ENCODE measurements at places on chromosomes 6 and 20.

DNA sequence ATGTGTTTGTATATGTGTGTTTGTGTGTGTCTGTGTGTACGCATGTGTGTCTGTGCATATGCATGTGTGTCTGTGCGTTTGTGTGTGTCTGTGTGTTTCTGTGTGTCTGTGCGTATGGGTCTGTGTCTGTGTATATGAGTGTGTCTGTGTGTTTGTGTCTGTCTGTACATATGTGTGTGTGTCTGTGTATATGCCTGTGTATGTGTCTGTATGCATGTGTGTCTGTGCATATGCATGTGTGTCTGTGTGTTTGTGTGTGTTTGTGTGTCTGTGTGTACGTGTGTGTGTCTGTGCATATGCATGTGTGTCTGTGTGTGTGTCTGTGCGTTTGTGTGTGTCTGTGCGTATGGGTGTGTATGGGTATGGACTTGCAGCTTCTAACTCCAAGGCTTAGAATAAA is 174.0 kb upstream of the NOX3 start:
- DNase-seq, result no peak

GRCh38 chr6:21323577-21323976 is 270.0 kb upstream of the SOX4 start:
- DNase-seq, result no peak

GRCh38 chr6:149925974-149926777 is 3.3 kb upstream of the RAET1G start:
- DNase-seq, result peak; percentile 56

GRCh38 chr6:43760210-43761168 is 9.5 kb upstream of the VEGFA start:
- no peak for DNase-seq

- no peak for DNase-seq
Observed at GRCh38 chr6:63814459-63814858, 178.9 kb downstream of the PHF3 start.

DNA sequence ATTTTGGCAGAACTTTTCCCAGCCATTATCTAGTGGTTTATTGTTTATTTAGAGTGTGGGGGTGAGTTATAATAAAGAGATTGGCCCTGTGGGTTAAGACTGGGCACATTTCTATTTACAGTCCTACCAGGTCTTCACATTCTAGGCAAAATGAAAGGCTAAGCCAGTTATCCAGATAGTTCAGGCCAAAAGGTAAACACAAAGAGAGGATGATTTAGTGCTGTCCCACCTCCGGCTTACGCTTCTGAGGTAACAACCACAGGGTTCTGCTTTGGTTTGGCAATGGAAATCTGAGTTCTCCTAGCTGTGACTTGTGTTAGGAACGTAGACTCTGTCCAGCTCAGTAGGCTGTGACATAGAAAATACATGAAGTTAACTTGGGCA is 50.3 kb upstream of the PTPRK start:
- DNase-seq, result no peak

DNA sequence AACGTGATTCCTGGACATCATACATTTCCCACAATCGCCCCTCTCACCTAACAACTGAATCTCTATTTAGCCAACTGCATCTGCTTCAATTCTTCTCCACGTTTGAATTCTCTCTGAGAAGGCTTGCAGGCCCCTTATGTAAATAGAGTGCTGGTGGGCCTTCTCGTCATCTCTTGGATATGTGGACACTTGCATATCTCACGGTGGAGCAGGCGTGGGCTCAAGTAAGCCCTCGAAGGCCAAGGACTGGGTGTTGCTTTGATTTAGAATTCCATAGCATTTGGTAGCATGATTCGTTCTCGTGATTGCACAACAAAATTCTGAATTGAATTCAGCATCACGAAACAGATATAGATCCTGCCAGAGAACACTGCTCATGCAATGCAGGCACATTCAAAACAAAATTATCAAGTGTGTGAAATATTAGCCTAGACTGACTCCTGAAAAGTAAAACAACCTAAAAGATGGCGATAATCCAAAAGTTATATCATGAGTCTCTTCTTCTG is 613.6 kb downstream of the TFAP2A start:
- DNase-seq, result no peak

- no peak for DNase-seq
Observed at GRCh38 chr6:40293460-40294185, 293.5 kb downstream of the LRFN2 start.

DNA sequence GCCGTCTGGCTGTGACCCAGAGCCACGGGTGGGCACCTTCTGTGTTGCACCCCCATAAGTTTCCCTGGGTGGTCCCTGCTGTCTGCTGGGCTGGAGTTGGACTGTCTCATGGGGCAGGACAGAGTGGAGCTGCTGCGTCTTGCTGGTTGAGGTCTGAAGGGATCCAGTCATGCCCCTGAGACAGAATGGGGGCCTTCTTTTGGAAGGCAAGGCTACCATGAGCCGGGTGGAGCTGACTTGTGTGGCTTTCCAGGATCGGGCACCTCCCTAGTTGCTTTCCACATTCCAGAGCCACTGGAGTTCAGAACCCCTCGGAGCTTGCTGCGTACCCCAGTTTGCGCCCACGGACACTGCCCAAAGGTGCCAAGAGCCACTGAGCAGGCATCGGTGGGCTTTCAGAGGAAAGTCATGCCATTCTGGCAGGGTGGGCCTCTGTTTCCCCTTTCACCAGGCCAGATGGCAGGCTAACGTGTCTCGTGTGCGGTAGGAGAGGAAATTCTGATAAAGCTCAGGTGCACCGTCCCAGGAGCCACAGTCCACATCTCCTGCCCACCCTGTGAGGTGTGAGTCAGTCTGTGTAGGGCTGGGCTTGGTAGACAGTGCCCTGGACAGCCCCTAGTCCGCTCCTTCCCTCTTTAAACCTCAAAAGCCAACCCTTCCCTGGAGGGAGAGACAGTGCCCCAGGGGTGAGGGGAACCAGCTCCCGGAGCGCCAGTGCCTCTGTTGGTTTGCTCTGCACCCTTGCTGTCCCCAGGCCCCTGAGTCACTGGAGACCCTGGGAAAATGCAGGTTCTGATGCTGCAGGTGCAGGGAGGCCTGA is 125.3 kb downstream of the SYCP2 start:
- no peak for DNase-seq

DNA sequence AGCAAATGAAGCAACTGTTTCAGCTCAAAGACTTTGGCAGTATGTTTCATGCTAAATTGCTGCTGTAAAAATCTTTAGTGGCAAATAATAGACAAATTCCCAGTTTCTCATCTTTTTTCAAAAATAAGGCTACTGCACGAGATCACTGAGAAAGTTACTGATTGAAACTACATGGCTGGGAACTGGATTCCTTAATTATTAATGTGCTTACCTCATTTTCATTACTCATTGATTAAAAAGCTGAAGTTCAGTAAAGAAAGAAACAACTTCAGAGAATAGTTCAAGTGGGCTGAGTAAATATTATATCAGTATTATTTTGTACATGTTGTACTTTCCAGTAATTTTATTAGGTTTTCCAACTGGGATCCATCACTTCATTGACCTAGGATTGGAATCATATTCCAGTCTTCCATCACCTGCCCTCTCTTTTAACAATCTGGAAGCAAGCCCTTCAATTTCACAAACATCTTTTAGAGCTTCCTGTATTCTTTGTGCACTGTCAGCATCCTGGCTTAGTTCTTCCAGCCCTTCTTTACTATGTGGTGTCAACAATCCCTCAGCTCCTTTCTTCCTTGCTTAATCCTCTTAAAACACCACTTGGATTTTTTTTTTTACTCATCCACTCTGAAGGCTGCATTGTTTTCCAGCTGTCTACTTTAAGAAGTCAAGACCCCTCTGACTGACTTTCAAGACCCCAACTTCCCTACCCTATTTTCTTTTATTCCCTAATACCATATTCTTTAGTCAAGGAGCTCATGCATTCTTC is 4.3 kb downstream of the MEI4 start:
- no peak for DNase-seq

- no peak for DNase-seq
Observed at GRCh38 chr20:5686384-5687105, 63.7 kb upstream of the SHLD1 start.

DNA sequence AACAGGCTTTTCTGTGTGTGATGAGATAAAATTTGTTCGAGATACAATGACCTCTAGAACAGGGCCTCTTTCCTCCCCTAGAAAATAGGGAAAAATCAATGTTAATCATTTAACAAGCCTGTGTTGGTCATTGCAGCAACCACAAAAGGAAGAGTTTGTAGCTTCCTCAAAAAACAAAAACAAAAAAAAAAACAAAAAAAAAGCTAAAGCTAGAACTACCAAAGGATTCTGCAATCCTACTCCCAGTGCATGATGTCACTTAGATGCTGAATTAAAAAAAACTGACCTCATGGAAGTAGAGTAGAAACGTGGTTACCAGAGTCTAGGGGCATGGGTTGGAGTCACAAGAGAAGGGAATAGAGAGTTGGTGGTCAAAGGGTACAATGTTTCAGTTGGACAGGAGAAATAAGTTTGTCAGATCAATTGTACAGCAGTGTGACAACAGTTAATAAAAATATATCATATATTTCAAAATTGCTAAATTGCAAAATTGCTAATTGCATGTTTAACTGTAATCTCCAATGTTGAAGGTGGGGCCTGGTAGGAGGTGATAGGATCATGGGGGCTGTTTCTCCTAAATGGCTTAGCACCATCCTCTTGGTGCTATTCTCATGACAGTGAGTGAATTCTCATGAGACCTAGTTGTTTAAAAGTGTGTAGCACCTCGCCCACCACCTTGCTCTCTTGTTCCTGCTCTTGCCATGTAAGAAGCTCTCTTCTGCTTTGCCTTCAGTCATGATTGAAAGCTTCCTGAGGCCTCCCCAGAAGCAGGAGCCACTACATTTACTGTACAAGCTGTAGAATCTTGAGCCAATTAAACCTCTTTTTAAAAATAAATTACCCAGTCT is 163.4 kb upstream of the SIM1 start:
- no peak for DNase-seq

- no peak for DNase-seq
Observed at GRCh38 chr6:58419321-58419720, 1101.9 kb downstream of the PRIM2 start.

- no peak for DNase-seq
Observed at GRCh38 chr6:44285552-44286284, 15.5 kb downstream of the TMEM151B start.

DNA sequence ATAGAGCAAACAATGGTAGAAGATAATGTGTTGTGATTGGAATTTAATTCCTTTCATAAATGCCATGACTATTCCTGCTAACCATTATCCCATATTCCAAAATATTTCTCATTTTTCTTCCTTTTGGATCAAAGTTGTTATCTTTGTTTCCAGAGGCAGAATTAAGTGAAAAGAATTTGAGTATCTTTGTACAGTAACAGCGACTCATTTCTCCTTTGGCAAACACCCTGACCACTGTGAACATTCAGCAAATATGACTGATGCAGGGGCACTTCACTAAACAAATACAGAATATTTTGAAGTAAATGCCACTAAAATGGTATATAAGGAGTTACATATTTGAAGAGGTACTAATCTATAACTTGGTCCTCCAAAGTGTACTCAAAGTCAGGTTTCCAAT is 105.0 kb upstream of the LAMP5 start:
- no peak for DNase-seq

DNA sequence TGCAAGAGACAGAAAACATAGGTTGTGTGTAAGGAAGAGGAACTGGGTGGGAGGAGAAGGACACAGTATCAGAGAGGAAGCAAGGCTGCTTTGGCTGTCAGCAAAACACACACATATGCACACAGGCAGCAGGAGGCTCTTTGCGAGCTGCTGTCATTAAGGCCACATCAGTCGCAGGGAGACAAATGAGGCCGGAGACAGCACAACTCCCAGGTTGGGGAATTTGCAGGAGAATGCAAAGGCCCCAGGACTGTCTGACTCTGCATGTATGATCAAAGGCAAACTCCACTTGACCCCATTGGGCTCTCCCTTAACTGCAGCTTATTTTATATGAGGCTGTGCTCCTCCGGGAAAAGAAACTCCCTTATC is 35.3 kb downstream of the METTL24 start:
- DNase-seq, result no peak

Measured in fibroblast of skin of left quadriceps (primary cell).